ENCODE measurements at places on chromosomes 12 and 14.

GRCh38 chr12:52050116-52050757 is 1.0 kb upstream of the NR4A1 start:
- DNase-seq = peak; percentile 88

GRCh38 chr12:109586385-109587296 is 13.0 kb downstream of the MVK start:
- no peak for DNase-seq

DNA sequence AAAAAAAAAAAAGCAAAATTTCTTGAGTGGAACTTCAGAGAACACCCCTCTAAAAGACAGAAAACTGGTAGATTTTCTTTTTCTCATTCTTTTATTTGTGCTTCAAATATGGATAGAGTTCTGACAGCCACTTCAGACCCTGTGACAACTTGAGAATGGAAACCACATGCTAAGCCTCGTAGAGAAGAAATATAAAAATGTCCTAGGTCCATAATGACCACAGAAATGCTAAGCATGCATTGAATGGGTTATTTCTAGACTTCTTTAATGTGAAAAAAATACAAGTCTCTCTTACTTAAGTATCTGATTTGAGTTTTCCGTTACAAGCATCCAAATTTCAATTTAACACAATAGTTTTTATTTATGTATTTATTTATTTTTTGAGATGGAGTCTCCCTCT is 28.3 kb upstream of the DIO2 start:
- DNase-seq = no peak

DNA sequence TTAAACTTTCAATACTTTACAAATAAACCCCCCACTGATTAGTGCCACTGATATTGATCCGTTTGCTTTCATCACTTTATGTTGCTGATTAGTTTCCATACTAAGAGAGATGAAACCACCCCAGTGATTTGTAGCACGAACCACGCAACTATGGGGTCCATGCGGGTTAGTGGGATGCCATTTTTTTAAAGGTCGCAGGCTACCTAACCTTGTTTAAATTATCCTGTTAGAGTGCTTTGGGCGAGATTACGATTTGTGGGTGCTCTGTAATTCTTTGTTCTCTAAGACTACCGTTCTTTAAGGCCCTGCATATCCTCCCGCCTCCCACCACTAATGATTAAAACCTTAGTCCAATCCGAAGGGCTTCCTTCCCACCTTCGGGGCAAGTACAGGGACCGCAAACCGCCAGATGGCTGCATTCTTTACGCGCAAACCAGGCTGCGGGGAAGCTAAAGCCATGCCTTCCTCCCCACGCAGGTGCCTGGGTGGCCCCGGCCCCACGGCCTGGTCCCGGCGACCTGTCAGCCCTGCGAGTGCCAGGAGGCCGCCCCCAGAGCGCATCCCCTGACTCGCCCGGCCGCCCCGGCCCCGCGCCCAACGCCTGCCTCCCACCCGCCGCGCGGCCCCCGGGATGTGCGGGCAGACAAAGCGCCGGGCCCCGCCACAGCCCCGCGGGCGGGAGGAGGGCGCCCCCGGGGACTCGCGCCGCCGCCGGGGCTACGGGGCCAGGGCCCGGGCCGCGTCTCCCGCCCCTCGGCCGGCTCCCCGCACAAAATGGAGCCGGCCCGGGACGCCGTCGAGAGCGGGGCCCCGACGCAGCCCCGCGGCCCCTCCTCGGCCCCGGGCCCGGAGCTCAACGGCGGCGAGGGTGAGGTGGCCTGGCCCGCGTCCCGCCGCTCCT is 759 bp downstream of the NFYB start:
- DNase-seq = peak; percentile 67

- DNase-seq = no peak
Measured at GRCh38 chr12:43114316-43114715, 437.7 kb downstream of the ADAMTS20 start.

- DNase-seq = no peak
Measured at GRCh38 chr14:94001016-94001415, 3.9 kb downstream of the CCDC197 start.

DNA sequence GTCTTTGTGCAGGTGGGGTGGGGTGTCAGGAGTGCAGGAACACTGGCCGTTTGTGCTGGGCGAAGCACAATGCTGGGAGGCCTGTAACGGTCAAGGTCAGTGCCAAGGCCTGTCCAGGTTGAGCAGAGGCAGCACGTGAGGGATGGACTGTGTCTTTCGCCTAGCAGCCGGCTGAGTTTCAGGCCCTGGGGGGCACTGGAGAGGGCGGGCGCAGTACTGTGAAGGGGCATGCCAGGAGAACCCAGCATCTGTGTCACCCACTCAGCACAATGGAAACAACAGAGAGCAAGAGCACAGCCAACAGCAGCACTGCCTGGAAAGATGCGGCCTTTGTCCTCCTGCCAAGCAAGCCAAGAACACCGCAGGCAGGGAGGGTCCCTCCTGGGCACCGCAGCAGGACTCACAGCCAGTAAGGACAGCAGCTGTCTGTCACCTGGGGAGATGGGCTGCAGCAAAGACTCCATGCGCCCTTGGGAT is 25.2 kb downstream of the SLC25A47 start:
- DNase-seq = no peak

DNA sequence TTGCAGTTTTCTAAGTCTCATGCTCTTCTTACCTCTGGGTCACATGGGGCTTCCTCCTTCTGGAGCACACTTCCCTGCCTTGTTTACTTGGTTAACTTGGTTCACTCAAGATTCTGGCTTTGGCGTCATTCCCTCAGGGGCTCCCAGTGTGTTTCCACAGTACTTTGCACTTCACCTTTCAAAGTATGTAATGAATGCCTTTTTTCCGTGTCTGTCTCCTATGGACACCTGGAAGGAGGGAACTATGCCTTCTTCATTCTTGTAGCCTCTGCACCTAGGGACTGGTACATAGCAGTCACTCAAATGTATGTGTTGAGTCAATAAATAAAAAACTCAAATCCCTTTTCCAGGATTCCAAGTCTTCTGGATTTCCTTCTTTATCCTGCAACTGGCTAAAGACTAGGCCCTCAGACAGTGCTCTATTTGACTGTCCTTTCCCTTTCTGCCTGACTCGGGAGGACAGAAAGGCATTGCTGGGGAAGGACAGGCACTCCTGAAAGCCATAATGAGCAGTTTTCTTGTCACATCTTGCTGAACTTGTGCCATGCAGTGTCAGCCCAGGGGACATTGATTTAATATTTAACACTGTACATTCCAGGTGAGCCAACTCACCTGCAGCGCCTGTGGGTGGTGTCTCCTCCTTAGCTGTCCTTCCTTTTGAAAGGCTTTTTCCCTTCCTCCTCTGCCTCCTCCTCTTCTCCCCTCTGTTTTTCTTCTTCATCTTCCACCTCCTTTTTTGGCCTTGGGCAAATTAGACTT is 12.8 kb downstream of the MYRFL start:
- no peak for DNase-seq

DNA sequence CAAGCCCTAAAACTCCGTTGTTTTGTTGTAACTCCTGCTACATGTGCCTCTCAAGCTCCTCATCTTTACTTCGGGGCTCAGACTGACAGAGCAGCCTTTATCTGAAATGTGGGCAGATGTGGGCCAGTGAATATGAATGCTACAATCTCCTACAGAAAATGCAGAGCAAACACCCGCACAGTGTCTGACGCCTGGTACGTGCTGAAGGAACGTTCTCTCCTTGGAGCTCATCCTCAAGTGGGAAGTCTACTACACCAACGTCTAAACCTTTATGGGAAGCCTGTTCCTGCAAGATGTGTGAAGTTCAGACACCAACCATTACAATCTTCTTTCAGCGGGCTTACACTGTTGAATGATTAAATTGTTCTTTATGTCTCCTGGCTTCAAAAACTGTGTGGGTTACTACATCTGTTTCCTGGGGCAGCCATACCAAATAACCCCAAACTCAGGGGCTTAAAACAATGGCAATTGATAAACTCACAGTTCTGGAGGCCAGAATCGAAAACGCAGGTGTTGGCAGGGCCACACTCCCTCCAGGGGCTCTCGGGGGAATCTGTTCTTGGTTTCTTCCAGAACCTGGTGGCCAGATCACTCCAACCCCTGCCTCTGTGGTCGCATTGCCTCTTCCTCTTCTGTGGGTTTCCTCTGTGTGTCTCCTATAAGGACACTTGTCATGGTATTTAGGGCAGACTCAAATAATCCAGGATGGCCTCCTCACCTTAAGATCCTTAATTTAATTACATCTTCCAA is 179.7 kb upstream of the PLXNC1 start:
- no peak for DNase-seq

- DNase-seq = no peak
Measured at GRCh38 chr12:47715877-47716548, 9.3 kb downstream of the ENDOU start.

DNA sequence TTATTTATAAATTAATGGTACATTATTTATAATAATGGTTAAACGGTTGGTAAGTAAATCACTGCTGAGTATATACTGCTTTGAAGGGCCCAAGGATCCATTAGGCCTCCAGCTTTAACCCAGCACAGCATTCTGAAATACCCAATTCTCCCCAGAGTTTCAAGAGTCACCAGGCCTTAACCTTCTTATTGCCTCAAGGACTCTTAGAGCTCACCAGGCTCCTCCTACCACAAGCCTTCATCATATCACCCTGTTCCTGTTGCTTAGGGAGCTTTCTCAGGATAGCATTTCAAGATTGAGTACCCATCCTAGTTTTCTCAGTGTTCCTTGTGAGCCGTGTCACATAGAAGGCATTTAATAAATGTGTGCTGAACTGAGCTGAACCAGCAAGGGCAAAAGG is 242.5 kb downstream of the FBXL14 start:
- DNase-seq = no peak

- no peak for DNase-seq
Measured at GRCh38 chr12:43362910-43363694, 188.9 kb downstream of the ADAMTS20 start.

- DNase-seq = no peak
Measured at GRCh38 chr12:14257303-14257733, 108.2 kb upstream of the ATF7IP start.

- no peak for DNase-seq
Measured at GRCh38 chr12:131113568-131114270, 160.0 kb downstream of the ADGRD1 start.

DNA sequence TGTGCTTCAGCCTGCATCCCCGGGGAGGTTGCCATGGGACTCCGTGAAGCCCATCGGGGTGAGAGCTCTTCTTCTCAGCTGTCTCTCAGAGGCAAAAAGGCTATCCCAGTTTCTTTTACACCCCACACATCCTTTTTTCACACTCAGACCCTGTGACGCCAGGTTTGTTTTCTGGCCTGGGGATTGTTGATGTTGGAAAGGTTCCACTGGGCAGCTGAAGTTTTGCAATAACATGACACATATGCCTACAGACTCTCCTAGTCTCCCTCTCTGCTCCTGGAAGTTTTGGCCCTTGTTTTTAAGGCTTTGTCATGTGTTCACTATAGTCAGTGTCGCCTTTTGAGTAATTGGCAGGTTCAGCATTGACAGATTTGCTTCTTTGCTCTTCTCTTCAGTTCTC is 118.6 kb downstream of the SMOC1 start:
- peak; percentile 77 for DNase-seq

- no peak for DNase-seq
Measured at GRCh38 chr12:2710701-2711100, 84.1 kb upstream of the FKBP4 start.

DNA sequence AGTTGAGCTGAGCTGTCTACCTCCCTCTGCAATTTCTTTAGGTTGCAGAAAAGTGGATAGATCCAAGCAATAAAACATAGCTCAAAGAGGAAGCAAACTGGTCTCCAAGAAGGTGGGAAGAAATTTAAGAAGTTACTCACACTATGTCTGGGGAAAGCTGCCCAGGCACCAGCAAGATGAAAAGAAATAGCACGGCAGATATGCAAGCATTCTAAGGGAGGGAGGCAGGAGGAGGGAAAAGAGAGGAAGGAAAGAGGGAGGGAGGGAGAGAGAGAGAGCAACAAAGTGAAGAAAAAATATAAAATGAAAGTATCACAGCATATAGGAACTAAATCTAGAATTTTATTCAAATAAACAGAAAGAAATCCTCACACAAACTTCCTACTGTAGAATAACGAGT is 240.7 kb downstream of the APAF1 start:
- no peak for DNase-seq

- DNase-seq = no peak
Measured at GRCh38 chr12:89539426-89540223, 13.8 kb upstream of the POC1B start.

GRCh38 chr14:52395728-52396127 is 81.6 kb downstream of the PTGER2 start:
- no peak for DNase-seq

DNA sequence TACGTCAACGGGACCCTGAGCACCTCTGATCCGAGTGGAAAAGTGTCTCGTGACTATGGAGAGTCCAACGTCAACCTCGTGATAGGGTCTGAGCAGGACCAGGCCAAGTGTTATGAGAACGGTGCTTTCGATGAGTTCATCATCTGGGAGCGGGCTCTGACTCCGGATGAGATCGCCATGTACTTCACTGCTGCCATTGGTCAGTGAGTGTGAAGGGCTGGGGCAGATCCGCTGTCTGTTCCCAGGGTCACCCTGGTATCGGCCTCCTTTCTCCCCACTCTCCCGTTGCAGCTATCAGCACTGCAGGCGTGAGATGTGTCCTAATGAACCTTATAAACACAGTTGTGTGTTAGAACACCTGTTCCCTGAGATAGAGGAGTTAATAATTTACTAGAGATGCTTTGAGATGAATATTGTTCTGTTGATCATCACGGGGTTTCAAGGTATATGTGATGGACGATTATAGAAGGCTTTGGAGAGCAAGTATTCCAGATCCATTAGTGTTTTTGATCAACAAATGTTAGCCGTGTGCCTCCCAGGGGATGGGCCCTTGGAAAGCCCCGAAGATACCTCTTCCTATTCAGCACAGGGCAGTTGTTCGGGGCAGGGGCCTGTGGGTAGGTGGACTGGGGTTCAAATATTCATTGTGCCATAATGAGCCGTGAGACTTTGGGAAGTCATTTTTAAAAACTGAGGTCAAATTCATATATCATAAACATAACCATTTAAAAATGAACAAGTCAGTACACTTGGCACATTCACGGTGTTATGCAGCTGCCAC is 33.6 kb downstream of the ADGRD1 start:
- DNase-seq = no peak

- peak; percentile 92 for DNase-seq
Measured at GRCh38 chr12:65881965-65882413, 57.7 kb downstream of the HMGA2 start.

GRCh38 chr12:34401659-34402227 is 379.4 kb downstream of the ALG10 start:
- peak; percentile 8 for DNase-seq

- no peak for DNase-seq
Measured at GRCh38 chr12:106308611-106309010, 6.1 kb downstream of the TCP11L2 start.

GRCh38 chr12:75177997-75178396 is 31.6 kb downstream of the KCNC2 start:
- no peak for DNase-seq

DNA sequence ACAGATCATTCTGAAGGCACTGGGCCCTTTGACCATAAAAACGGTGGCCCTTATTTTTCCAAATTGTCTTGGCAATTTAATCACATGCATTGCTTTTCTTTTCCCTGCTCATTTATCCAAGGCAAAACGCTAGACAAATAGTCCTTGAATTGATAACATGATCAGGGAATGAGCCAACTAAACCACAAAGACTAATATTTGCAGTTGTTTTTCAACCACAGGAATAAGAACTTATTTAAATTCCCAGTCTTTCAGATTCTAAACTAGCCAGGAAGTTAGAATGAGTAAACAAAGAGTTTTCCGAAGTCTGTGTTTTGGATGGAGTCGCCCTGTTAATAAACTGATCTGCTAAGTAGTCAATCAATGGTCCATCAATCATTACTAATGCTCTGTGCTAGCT is 14.9 kb downstream of the TBX5 start:
- DNase-seq = no peak
